Stimulated activated CD8-positive, alpha-beta memory T cell treated with anti-CD3 and anti-CD28 coated beads, Interleukin-15, amount 100 ng/mL, for 48 hours (primary cell): ENCODE measurements at places on chromosomes 7 and 10.
A peak's percentile ranks its signal among the peaks of the same experiment; 100 is the strongest.

GRCh38 chr10:8026349-8027259 is 27.9 kb upstream of the GATA3 start:
- DNase-seq: no peak

DNA sequence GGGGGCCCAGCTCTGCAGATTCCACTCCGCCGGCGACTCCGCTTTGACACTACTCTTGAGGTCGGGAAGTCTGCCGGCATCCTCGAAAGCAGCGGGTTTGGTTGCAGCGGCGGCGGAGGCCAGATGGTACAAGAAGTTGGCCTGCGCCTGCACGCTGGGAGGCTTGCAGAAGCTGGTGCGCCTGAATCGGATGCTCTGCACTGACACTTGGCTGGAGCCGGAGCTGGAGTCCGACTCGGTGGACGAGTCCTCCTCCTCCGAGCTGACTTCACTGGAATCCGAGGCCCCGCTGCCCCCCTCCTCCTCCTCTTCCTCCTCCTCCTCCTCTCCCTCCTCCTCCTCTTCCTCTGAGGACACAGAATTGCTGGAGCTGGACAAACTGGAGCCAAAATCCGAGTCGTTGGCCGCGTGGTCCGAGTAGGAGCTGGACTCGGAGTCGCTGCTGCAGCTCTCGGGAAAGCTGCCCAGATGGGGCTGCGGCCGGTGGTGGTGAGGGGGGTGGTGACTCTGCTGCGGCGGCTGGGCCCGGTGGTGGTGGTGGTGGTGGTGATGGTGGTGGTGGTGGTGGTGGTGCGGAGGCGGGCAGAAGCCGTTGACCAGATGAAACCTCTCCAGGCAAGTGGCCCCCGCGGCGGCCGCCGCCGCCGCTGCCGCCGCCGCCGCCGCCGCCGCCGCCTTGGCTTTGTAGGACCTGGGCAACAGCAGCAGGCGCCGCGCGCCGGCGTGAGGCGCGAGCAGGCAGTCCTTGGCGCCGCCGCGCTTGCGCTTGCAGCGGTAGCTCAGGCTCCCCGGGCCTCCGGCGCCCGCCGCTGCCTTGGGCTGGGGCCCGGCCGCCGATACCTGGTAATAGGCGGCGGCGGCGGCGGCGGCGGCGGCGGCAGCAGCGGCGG is 9.0 kb downstream of the SKIDA1 start:
- peak; percentile 21 for DNase-seq

DNA sequence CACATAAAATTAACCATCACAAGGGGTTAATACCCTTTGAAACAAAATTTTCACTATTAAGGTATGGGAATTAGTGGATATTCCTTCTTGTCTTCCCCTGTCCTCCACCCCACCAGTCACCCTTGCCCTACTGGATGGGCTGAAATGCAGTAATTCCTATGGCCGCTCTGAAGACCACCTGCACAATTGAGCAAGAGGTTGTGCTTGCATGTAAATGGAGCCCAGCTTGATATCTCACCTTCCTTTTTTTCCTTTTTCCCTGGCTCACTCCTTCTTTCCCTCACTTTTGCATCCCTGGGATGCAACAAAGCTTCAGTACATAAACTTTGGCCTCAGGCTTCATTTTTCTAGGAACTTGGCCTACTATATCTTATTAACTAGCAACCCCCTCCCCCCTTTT is 184.6 kb downstream of the SNX10 start:
- DNase-seq: no peak

DNA sequence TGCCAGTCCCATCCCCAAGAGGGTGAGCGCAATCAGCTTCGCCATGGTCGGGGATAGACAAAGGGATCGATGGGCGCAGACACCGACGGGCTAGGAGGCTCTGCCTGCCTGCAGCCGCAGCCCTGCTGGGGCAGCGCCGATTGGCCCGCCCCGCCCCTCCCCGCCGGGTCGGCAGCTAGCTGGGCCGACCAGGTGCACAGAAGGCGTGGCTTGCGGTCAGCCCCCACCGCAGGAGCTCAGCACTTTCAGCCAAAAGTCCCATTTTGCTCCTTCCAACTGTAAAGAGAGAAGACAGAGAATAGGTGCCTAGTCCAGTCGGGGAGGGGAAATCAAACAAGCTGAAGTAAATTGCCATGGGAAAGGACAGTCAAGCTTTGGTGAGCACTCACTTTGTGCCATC is at the start of gene PON1:
Gene PON1, minus strand, starts transcription at position 102 of the 400 bp plus-strand sequence. Its CDS starts 57 bp downstream, at position 45.
- DNase-seq: no peak

GRCh38 chr7:53095731-53096501 is 60.5 kb downstream of the POM121L12 start:
- no peak for DNase-seq

- DNase-seq: no peak
These were observed 14.2 kb upstream of the NUP42 start for GRCh38 chr7:23167691-23168090.

GRCh38 chr7:70142247-70142932 is 544.1 kb downstream of the AUTS2 start:
- DNase-seq: no peak

DNA sequence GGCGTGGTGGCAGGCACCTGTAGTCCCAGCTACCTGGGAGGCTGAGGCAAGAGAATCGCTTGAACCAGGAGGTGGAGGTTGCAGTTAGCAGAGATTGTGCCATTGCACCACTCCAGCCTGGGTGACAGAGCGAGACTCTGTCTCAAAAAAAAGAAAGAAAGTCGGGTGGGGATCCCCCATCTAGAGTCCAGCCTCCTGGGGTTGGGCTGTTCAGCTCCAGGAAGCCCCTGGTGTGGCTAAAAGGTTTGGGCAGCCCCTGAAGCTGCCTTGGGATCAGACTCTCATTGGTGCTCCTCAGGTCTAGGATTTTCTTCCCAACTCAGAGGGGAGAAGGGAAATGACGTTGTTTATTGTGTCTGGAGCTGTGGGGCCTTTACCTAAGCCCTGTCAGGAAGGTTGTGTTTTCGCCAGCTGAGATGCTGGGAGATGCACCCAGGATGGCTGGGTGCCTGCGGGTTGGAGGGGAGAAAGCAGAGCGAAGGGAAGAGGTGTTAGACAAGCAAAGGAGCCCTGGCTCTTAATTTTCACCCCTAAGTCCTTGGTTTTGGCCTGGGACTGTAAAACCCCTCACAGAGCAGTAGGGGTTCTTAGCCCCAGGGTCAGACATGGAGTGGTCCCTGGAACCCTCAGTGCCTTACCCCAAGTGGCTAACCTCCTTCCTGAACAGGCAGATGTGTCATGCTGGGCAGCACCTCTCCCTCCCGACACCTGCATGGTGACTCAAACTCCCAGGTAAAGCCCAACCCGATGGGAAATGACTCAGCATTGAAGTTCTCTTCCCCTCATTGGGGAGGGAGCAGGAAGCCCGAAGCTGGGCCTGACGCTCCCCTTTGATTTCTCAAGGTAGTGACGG is 21.1 kb downstream of the PLAU start:
- DNase-seq: peak; percentile 60

GRCh38 chr7:77826300-77826699 is 27.7 kb downstream of the PHTF2 start:
- DNase-seq: no peak

- DNase-seq: no peak
These were observed 28.8 kb upstream of the ZNF488 start for GRCh38 chr10:47412869-47413268.

DNA sequence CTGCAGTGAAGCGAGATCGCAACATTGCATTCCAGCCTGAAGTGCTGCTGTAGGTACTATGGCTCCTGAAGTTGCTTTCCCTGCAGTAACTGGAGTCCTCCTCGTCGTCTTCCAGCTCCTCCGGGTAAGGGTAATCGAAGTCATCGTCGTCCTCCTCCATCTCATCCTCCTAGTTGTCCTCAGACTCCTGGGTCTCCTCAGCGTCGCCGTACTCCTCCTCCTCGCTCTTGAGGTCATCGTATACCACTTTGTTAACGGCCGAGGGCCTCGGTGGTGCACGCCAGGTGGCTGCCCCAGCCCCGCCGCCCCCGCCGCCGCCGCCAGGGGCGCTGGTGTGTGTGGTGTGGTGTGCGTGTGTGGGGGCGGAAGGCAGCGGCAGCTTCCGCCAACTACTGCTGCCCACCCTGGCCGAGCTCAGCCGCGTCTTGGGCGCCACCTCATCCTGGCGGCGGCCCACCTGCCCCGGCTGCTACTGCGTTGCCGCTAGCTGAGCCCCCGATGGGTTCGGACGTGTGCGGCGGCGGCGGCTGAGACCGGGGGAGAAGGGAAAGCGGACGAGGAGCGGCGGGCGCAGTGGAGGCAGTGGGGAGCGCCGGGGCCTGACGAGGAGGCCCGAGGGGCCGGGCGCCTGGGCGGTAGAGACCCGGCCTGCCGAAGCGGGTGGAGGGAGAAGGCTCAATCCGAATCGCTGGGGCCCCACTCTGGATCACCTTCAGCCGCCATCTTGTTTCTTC is 11.8 kb upstream of the ACBD5 start:
- DNase-seq: peak; percentile 83

DNA sequence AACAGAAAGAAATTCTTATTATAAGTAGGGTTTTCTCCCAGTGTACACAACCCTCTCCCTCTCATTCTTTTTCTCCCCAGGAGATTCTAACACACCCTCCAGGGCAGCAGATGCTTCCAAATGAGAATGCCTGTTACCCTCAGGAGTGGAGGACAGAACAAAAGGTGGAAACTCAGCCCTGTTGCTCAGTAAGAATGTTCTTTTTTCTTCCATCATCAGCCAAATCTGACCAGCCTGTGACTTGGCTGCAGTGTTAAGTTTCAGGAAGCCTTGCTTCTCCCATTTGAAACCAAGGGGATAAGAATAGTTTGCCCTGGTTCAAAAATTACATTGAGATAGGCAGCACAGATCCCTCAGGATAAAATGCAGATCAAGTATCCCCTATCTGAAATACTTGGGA is 77.5 kb upstream of the EEPD1 start:
- no peak for DNase-seq

- DNase-seq: no peak
These were observed 26.0 kb upstream of the GLI3 start for GRCh38 chr7:42262964-42263363.

DNA sequence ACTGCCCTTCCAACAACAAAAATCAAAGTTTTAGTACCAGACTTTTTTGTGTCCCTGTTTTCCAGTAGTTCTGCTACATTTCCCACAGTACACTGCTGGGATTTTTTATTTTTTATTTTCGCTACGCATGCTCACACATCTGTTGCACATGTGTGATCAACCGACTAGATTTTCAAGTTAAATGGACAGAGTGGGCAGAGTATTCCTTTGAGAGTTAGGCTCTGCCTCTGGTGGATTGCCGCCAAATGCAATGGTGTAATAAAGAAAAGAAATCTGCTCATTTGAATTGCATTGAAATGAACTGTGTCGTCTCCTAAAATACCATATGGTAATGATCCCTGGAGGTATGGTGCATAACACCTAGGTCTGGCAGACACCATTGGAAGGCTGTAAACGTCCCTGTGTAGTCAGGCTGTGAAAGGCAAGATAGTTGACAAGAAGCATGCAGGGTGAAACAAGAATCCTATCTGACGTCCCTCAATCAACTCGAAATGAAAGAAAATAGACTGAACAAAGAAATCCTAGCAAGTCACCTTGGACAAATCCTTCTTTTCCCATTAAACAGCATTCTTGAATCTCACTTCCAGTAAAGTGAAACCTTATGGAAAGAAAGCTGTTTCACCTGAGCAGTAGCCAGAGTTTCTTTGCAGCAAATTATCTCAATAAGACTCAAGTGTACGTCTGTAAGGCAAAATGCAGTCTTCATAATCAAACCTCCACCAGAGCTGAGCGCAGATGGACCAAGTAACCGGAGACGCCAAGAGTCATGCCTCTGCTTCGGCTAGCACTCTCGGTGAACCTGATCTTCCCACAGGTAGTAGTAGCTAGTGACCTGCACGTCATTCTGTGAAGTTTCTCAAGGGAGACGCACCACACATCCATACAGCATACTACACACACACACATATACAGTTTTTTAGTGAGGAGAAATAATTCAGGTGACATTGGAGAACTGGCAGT is 357.3 kb downstream of the CRPPA start:
- DNase-seq: no peak

GRCh38 chr10:124688386-124688785 is 55.8 kb downstream of the FAM53B start:
- DNase-seq: no peak

GRCh38 chr10:50387007-50387731 is 135.9 kb upstream of the ASAH2 start:
- no peak for DNase-seq

DNA sequence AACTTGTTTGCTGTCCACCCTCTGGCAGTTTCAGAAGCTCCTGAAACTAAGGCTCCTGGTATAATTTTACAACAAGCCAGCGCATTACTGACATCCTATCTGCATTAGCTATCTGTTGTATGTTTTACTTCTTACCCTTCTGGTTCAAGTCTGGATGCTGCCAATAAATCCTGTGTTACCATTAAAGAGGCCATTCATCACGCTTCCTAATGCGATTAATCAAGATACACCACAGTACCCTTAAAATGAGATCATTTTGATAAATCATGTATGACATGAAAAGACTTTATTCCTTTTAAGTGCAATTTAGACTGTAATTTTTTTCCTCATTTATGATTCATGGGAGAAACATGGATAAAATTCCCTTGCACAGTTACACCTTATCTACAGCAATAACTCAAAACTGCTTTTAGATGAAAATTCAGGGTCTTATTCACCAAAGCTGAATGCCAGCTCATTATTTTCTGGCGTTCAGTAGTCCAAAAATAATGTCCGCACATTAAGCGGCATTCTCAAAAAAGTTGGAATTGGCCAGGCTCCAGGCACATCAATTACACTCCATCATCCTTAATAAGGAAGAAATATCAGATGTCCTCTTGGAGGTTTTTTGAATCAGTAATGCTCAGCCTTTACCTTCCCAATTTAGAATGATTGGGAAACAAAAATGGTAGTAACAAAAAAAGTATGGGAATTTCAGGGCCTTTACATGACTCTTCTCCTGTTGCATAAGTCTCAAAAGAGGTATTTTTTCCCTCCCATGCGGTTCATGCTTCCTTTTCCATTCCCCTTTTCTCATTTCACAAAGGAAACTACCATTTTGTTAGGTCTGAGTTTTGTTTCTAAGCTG is 878.5 kb downstream of the LRMDA start:
- DNase-seq: no peak

DNA sequence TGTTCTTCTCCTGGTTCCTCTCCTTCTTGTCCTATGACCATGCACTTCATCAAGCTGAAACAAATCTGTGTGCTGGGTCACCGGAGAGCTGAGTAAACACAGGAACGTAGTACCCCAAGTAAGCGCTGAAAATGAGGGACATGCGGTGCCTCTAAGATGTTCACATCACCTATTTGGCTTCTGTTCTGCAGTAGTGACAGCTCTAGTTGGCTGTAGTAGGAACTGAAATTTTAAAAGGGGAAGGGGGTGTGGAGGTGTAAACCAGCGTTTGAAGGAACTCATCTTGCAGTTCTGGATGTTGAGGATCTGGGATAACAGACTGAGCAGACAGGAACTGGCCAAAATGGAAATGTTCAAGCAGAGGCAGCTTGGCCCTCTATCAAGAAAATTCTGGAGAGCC is 85.2 kb downstream of the WNT2 start:
- DNase-seq: no peak

GRCh38 chr10:3472287-3473051 is 299.9 kb upstream of the PITRM1 start:
- DNase-seq: no peak

- no peak for DNase-seq
These were observed 112.3 kb downstream of the SPDYE5 start for GRCh38 chr7:75604408-75604807.
